ENCODE measurements at places on chromosomes 11 and 22. TPM values are rescaled to one million over a fixed set of nuclear protein-coding genes. Genes with fewer than 3 reads are reported as not detected.

The ADM2 gene
- total RNA-seq, result 0.32 TPM

The CCDC73 gene
- not detected for total RNA-seq

The FOXRED2 gene
- total RNA-seq, result 4.7 TPM

The FGF4 gene
- total RNA-seq, result not detected

The MS4A4E gene
- 1.3 TPM for total RNA-seq

The DGCR6 gene
- total RNA-seq, result 11.2 TPM

The MCHR1 gene
- total RNA-seq, result 1.3 TPM

The CCDC116 gene
- not detected for total RNA-seq

The TMEM45B gene
- total RNA-seq, result not detected

The MYO7A gene
- total RNA-seq, result 8.6 TPM

The LRRC55 gene
- total RNA-seq, result 0.09 TPM

The SDHD gene
- 137 TPM for total RNA-seq

The MUC5AC gene
- not detected for total RNA-seq

The DENND6B gene
- total RNA-seq, result 3.1 TPM

The MS4A7 gene
- 48.2 TPM for total RNA-seq

The SLCO2B1 gene
- total RNA-seq, result 40.7 TPM

The SLC17A6 gene
- not detected for total RNA-seq

The LIF gene
- total RNA-seq, result 0.09 TPM

The ASPHD2 gene
- total RNA-seq, result 0.08 TPM

The SHISAL1 gene
- 5.8 TPM for total RNA-seq

Data from right cardiac atrium (tissue), 5 donors.